ENCODE measurements at places on chromosomes 2 and 18.

DNA sequence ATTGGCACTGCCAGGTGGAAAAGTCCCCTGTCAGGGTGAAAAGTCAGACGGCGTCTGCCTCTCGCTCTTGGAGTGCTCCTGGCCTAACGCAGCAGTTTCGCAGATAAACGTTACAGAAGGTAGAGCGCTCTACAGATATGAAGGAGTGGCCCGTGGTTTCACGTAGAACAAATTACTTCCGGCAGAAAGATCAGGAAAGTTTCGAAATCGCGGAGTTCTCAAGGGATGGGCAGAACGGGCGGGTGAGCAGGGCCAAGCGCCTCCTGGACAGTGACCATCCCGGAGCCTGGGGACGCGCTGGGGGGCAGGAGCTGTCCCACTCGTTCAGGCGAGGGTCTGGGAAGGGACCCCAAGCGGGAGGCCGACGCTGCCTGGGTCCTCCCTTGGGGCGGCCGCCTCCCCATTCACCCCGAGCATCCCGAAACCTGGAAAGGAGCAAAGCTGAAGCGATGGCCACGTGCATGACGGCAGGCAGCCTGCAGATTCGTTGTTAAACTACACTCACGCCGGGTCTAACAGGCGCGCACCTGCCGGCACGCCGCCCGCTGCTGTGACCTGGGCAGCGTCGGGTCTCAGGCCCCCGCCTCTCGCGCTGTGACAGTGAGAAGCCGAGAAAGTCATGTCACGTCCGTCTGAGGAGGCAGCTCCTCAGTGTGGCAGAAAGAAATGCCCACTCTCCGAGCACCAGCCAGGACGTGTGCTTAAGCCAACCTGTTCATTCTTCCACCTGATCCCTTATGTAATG, 122.9 kb upstream of the SALL3 start:
- DNase-seq: no peak

- DNase-seq: peak; percentile 57
Observed at GRCh38 chr2:12728221-12728777, 11.6 kb downstream of the TRIB2 start.

- no peak for DNase-seq
Observed at GRCh38 chr2:84880395-84880644, 564 bp downstream of the TRABD2A start.

- DNase-seq: no peak
Observed at GRCh38 chr2:224444021-224444420, 42.1 kb upstream of the FAM124B start.

DNA sequence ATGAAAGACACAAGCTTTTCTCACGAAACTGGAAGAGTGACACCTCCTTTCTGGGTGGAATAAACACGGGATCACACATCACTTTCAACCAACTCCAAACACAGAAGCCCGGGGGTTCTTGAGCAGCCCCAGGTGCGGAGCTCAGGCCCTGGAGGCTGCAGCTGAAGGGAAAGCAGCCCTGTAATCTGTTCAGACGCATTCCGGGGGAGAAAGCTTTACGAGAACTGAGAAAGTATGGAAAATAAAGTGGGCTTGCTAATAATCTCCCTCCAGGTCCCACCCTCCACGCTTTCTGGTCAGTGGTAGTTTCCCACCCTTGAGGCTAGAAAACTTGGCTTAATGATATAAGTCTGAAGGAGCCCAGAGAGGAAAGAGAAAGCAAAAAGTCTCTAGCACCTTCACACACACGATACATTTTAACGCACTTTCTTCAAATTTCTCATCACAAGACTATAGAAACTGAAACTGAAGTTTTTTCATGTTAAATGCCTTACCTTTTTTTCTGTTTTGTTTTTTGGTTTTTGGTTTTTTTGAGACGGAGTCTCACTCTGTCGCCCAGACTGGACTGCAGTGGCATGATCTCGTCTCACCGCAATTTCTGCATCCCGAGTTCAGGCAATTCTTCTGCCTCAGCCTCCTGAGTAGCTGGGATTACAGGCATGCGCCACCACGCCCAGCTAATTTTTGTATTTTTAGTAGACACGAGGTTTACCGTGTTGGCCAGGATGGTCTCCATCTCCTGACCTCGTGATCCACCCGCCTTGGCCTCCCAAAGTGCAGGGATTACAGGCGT, 141.3 kb downstream of the AFF3 start:
- DNase-seq: no peak

- DNase-seq: no peak
Observed at GRCh38 chr2:237139123-237139675, 53.5 kb downstream of the COPS8 start.

GRCh38 chr18:46601141-46601805, 55.7 kb downstream of the LOXHD1 start:
- DNase-seq: no peak

DNA sequence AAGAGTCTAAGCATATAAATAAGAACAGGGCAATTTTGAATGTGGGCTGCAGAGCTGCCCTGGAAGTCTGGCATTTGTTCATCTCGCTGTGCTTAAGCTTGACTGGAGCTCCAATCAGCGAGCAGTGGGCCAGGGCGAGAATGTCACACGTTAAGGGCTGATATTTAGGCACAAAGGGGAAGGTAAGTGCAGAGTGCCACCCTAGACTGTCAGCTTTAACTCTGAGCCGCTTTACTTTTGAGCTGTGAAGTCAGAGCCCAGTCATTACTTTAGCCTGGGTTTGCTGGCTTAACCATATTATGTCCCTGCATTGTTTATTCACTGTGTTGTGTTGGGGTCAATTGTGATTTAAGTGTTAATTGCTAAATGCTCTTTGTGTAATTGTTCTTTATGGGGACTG, 236.1 kb upstream of the SIX3 start:
- no peak for DNase-seq

- DNase-seq: no peak
Observed at GRCh38 chr2:178256382-178257042, 62.2 kb downstream of the OSBPL6 start.

- no peak for DNase-seq
Observed at GRCh38 chr2:88832311-88832991, 141.0 kb downstream of the RPIA start.

DNA sequence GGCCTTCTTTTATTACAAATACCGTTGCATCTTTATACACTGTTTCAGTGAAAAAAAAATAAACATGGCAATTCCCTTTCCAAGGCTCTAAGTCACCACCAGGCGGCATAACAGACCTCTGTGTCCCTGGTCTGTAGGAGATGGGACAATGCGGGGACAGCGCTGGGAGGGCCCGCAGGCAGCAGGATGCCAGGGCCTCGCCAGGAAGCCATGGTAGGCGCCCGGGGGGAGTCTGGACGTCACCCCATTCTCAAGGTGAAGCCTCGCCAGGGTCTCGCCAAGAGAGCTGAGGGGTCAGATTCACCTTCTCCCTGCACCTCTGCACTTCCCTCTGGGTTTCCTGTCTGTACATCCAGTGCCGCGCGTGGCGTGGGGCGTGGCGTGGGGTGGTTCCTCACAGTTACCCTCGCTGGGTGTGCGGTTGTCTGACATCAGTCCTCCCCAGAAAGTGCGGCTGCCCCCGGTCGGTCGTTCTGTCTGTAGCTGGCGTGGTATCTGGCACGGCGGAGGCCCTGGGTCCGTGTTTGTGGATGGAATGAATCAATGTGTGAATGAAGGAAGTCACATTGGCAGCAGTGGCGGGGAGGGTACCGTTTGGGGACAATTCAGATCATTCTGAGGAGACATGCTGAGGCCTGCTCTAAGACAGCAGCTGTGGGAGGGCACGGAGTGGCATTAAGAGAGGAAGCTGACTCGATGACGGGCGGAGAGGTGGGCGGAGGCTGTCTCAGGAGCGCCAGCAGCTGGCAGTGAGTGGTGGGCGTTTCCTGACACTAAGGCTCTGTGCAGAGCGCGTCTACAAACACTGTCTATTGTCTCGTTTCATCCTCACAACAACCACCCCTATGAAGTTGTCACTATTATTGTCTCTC, 46.0 kb downstream of the LRRFIP1 start:
- peak; percentile 89 for DNase-seq

- no peak for DNase-seq
Observed at GRCh38 chr18:73895701-73896100, 251.9 kb downstream of the FBXO15 start.

- DNase-seq: no peak
Observed at GRCh38 chr2:119005051-119005450, 63.1 kb downstream of the MARCO start.

GRCh38 chr2:99880148-99880963, 262.0 kb downstream of the AFF3 start:
- DNase-seq: no peak

GRCh38 chr2:79638410-79638809, 125.6 kb downstream of the CTNNA2 start:
- no peak for DNase-seq

- DNase-seq: no peak
Observed at GRCh38 chr2:75076088-75076487, 117.6 kb downstream of the POLE4 start.

- no peak for DNase-seq
Observed at GRCh38 chr2:207871911-207872310, 102.2 kb upstream of the FZD5 start.

- no peak for DNase-seq
Observed at GRCh38 chr2:25339791-25340180, 1.9 kb downstream of the DNMT3A start.

DNA sequence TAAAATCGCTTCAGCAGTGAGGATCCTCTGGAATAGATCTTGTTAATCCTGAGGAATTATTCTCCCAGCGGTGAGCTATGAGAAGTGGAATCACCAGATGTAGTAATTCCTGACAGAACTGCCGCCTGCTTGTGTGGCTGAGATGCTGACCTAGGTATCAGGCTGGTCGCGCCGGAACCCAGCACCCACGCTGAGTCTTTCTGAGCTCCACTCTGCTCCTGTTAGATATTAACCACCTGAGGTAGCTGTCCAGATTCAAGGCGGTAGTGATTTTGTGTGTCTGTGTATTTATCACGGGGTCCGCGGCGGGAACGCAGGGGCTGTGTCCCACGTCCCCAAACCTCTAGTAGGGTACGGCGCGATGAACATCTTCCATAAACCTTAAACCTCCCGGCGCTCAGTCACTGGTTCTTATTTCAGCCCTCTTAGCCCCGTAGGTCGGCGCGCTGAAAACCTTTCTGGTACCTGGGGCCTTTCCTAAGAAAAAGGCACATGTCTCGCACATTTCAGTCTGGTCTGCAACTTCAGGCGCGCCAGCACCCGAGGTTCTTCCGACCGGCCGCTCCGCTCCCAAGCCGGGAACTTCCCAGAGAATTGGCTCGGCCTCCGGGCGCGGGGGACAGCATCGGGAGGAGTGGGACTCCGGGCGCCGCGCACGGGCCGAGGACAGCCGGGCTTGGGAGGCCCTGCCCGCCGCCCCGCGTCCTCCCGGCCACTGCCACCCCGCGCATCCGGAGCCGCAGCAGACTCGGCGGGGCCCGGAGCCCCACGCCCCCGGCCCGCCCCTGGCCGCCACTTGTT, 542 bp upstream of the CNNM3 start:
- no peak for DNase-seq

- no peak for DNase-seq
Observed at GRCh38 chr2:45761635-45762034, 110.2 kb downstream of the PRKCE start.

DNA sequence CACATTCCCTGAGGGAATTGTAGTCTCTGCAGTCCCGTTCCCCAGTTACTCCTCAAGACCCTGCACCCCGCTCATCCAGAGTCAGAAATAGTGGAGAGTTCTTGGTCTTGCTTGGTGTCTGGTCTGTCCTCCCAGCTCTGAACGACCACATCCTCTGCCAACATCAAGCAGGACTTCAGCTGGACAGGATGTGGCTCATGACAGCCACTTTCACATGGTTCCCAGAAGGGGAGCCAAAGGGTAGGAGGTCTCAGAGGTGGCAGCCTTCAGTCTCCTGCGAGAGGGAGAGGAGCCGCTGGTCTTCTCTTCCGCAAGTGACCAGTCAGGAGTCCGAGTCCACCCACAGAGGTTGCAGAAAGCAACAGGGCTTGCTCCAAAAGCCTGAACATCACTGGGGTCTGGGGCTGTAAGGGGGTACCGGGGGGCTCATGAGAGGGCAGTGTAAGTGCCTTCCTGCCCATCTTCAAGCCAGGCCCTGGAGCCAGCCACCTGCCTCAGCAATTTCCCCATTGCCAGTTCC, 29.8 kb downstream of the B3GNT7 start:
- DNase-seq: no peak

DNA sequence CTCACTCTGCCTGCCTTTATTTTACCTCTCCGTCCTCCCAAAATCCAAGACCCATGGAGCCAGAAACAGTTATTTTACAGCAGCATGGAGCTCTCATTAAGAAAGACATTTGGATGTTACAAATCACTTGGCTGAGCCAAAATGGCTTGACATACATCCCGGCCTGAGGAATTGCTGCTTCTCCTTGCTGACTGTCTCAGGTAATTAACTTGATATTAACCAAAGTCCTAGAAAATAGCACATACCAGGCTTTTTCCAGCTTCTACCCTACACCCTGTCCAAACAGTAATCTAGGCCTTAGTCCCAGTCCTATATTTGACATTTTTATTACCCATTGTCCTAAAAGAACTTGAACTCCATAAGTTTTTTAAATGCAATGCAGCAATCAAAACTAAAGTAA, 205.0 kb downstream of the TMX3 start:
- no peak for DNase-seq

GRCh38 chr2:235937936-235938335, 230.2 kb downstream of the GBX2 start:
- no peak for DNase-seq

DNA sequence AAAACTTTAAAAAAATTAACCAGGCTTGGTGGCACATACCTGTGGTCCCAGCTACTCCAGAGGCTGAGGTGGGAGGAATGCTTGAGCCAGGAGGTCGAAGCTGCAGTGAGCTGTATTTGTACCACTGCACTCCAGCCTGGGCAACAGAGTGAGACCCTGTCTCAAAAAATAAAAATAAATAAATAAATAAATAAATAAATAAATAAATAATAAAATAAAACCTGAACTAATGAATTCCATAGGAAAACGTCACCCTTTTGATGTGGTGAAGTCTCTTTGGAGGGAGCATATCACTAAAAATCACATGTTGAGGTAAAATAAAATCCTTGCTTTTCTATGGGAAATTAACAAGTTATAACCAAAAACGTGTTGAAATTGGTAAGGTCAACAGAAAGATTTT, 29.6 kb upstream of the ITGAV start:
- DNase-seq: no peak

DNA sequence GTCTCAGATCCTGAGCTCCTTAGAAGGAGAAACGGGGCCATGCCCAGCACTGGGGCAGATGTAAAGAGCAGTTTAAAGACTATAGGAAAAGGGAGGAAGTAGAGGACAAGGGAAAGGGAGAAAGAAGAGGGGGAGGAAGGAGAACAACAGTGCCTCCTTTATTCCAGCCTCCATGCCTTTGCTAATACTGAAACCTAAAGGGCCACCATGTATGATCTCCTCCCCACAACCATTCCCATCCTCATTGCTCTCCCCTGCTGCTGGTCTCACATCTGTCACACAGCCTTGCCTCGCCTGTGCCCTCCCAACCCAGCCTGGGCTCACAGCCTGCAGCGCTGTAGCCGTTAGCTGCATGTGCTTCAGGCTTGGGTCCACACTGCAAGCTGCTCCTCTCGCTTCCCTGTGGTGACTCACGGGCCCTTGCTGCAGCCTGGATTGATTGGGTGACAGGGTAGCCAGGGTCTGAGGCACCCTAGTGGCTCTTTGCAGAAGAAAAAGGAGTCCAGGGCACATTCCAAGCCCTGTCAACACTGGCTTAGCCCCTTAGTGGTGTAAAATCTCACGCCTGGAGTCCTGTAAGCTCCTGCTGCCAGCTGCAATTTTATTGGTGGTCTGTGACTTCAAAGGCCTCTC, 281.9 kb downstream of the SRBD1 start:
- no peak for DNase-seq

GRCh38 chr2:99787769-99788382, 298.1 kb upstream of the REV1 start:
- DNase-seq: no peak
